ENCODE measurements at places on chromosomes 1 and 21. TPM values are rescaled to one million over a fixed set of nuclear protein-coding genes. Genes with fewer than 3 reads are reported as not detected.

- H3K36me3 ChIP-seq = no peaks in the 10 kb centered on the region
- no peak overlapping the region for H3K4me3 ChIP-seq
- peaks cover 8% of the 10 kb centered on the region for H3K4me1 ChIP-seq
These were observed 51.3 kb upstream of the IFFO2 start for GRCh38 chr1:19007491-19008441.

GRCh38 chr1:72623299-72623708, 341.0 kb upstream of the NEGR1 start:
- no peaks in the 10 kb centered on the region for H3K36me3 ChIP-seq
- no peaks in the 10 kb centered on the region for H3K4me1 ChIP-seq
- no peak overlapping the region for H3K27ac ChIP-seq
- DNase-seq = no peak
- peak overlapping the region; percentile 32 for H3K4me3 ChIP-seq
- H3K27me3 ChIP-seq = no peaks in the 10 kb centered on the region

Gene ERVH48-1
- total RNA-seq = not detected

Gene PDE9A
- 5.0 TPM for total RNA-seq
